ENCODE measurements at places on chromosomes 6 and 20. TPM values are rescaled to one million over a fixed set of nuclear protein-coding genes. Genes with fewer than 3 reads are reported as not detected.

- DNase-seq, result no peak
Observed at GRCh38 chr6:15882915-15883314, 220.1 kb upstream of the DTNBP1 start.

- DNase-seq, result no peak
Observed at GRCh38 chr6:112234601-112235000, 19.8 kb downstream of the LAMA4 start.

- DNase-seq, result no peak
Observed at GRCh38 chr6:33591424-33592032, 11.5 kb upstream of the BAK1 start.

DNA sequence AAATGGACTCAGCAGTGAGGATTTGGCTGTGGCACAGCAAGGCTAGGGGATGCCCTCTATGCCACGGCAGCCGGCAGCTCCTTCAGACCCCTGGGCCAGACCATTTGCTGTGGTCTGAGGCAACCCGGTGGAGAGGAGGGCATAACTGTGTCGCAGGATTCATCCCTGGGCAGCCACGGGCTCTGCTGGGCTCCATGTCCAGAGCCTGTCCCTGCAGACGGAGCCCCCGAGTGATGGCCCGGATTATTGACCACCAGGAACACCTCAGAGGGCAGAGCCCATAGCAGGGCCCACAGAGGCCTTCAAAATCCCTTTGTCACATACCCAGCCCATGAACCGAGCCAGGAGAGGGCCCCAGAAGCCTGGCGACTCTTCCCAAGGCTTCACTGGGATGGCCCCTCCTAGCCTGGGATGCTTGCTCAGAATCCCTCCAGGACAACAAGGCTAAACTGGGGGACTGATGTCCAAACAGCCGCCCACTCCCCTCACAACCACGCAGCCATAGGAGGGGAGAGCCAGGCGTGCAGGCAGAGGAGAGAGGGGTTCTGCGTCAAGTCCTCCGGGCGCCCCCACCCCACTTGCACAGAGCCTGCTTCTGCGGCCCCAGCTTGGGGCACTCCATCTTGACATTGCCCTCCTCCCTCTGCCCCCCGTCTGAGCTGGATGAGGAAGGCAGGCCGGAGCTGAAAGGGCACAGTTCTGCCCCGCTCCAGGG, 68.2 kb upstream of the AFDN start:
- DNase-seq, result no peak

DNA sequence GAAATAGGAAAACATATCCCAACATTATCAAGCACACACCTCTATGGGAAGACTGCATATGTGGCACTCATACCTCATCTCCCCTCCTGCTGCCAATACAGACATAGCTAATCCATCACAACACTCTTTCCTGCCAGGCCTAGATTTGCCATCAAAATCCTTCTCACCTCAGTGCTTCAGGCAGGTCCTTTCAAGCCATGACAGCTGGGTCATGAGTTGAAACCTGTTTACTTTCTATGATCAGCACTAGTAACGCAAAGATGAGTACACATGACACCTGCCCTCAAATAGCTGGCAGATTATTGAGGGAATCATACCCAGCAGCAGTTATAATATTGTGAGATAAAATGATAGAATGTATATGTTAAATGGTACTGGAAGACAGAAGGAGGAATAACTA, 183.1 kb downstream of the AIG1 start:
- DNase-seq, result no peak

- no peak for DNase-seq
Observed at GRCh38 chr6:156807795-156808194, 30.6 kb downstream of the ARID1B start.

- DNase-seq, result no peak
Observed at GRCh38 chr6:160950507-160950906, 41.1 kb upstream of the MAP3K4 start.

DNA sequence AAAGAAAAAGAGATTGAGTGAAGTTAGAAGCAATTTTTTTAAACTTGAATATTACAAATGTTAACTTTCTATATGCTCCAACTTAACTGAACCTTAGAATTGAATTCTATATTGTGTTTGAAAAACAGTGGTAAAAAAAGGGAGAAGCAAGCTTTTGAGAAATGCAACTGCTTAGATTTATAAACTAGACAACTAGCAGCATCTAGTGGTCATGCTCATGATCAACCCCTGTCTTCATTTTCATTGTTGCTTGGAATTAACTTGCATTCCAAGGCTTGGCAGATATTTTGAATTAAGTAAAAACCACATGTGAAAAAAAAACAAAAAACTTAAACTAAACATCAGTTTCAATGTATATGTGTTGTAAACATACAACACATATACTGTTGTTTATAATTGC, 113.1 kb downstream of the C6orf58 start:
- DNase-seq, result no peak

SMOC2 gene
- 45.6 TPM for total RNA-seq
